Type B pancreatic cell (in vitro differentiated cells): ENCODE measurements at places on chromosomes 6 and 20. TPM values are rescaled to one million over a fixed set of nuclear protein-coding genes. Genes with fewer than 3 reads are reported as not detected.

The CST2 gene
- total RNA-seq, result 2.6 and 8.5 TPM in 2 replicates

The BMP7 gene
- total RNA-seq, result 115 and 287 TPM in 2 replicates

The SOBP gene
- total RNA-seq, result 1.8 and 19.4 TPM in 2 replicates

The PNLDC1 gene
- total RNA-seq, result 0.17 TPM in 1 of 2 replicates, not detected in the other

- no peak for DNase-seq
Observed at GRCh38 chr6:1624058-1624850, 14.5 kb downstream of the FOXC1 start.

- no peak for DNase-seq
Observed at GRCh38 chr20:21149344-21149743, 23.5 kb downstream of the KIZ start.

- DNase-seq, result no peak
Observed at GRCh38 chr6:45115696-45116095, 212.4 kb upstream of the RUNX2 start.

DNA sequence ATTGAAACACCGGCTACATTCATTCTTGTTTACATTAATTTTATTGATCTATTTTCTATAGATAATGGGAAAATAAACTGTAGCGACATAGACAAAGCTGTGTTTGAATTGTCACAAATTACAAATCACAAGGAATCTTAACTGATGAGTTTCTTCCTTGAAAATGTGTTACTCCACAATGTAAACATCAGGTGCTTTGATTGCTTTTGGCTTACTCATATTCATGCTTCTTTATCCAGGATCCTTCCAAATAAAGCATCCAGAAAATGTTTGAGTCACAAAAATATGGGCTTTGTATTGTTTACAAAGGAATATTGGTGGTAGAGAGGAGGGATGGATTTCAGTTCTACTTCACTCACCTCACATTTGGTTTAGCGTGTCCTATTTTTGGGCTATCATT, 64.0 kb downstream of the BMP2 start:
- DNase-seq, result no peak

- no peak for DNase-seq
Observed at GRCh38 chr20:62737271-62737811, 28.7 kb downstream of the NTSR1 start.

DNA sequence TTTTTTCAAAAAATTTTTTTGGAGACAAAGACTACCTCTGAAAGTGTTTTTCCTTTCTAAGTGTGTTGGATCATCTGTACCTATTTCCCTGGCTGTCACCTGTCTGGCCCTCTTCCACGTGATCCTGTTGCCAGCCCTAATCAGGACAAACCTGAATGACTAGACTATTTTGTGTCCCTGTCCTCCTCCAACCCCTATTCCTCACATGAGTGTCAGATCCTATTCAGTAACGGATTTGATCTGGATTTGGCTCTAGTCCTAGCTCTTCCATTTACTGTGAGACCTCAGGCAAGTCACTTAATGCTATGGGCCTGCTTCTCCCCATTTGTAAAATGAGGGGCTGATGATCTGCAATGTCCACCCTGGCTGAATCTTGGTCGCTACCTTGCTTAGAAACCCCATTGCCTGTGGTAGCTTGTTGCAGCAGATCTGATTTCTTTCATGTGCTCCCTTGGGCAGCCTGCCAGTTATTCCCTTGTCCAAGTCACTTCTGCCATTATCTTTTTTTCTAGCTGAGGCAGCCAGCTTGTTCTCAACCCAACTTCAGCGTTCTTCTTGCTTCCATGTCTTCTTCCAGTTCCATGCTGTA, 4.8 kb downstream of the PHF20 start:
- DNase-seq, result no peak

GRCh38 chr20:16293590-16293989, 279.7 kb downstream of the KIF16B start:
- DNase-seq, result no peak

DNA sequence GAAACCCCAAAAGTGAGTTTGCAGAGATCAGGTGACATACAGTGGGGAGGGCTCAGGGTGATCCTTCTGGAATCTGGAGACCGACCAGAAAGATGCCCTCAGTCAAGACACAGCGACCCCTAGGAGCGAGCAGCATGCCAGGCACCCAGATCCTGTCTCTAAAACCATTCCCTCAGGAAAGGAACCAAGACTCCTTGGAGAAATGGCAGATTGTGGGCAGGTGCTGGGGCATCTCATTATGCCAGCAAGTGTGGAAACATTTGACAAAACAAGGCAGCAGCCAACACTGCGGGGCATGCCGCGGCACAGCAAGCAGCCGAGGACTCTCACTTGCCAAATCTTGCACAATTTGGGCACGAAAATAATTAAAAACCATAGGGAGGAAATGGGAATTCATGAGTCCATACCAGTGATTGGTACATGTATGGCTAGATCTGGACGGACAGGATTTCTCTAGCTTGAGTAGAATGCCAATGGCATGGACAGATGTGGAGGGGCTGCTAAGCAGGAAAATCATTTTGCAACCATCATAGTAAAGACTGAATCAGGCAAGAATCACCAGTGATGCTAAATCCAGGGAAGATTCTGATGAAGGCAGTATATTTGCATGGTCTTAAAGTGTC, 76.9 kb downstream of the GINS1 start:
- no peak for DNase-seq

GRCh38 chr6:149941583-149942460, at the start of gene ULBP2:
Gene ULBP2 (plus strand): TSS chr6:149942014. CDS start chr6:149942073, 59 bp downstream.
- DNase-seq, result no peak

DNA sequence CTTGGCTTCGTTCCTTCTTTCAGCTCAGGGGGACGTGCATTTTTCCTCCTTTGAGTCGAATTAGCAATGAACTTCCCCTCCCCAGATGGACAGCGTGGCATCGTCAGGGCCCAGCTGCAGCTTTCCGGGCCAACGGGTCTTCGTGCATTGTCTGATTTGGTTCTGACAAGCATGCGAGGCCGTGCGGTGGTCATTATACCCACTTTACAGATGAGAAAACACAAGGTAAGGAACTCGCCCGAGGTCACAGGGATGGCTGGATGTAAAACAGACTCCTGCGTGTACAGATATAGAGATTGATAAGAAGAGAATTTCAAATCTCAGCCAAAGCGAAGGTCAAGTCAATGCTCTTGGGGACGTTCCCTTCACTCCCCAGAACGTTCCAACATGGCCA, 187.6 kb upstream of the SULF2 start:
- DNase-seq, result no peak
